ENCODE measurements at places on chromosomes 12 and 14. TPM values are rescaled to one million over a fixed set of nuclear protein-coding genes. Genes with fewer than 3 reads are reported as not detected.

EFS gene
- total RNA-seq, result not detected

DNA sequence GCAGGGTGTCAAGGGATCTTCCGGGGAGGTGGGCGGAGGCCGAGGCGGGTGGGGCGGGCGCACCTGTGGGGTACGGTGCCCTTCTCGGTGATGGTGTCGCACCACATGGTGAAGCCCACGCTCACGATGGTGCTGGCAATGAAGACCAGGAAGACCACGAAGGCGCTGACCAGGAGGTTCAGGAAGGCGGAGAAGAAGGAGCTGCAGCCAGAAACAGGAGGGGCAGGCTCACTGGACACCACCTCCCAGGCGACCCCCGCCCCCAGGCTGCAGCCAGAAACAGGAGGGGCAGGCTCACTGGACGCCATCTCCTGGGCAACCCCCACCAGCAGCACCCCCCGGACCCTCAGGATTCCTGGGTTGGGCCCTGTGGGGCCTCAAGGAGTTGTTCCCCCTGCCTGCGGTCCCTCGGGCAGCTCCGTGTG, 7.6 kb downstream of the TMEM179 start:
- no peak for DNase-seq

FOXA1 gene
- not detected for total RNA-seq

GRCh38 chr12:52401526-52401925, 4.6 kb downstream of the KRT82 start:
- no peak for DNase-seq

DNA sequence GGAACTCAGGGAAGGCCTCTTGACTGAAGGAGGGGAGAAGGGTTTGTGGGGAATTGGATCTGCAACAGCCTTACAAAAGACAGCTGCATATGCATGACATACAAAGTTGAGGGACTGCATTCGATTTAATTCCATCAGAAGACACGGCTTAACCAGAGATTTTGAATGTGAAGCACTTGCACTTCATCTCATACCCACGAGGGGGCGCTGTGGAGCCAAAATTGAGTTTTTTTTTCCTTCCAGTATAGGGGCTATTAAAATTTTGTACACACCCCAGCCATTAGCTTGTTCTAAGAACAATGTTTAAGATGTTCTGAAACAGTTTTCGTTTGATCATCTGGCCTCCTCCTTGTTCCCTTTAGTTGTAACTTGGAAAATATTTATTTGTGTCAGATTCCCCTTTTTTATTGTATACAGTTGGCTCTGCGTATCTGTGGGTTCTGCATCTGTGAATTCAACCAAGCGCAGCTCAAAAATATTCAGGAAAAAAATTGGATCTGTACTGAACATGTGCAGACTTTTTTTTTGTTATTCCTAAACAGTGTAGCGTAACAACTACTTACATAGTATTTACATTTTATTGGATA, 1.6 kb downstream of the SUDS3 start:
- peak; percentile 86 for DNase-seq

- DNase-seq, result no peak
These were observed 43.1 kb downstream of the ALDH1L2 start for GRCh38 chr12:105041186-105041585.

- no peak for DNase-seq
These were observed 469.4 kb downstream of the FOXG1 start for GRCh38 chr14:29235991-29236390.

- peak; percentile 52 for DNase-seq
These were observed 118.7 kb upstream of the MDM1 start for GRCh38 chr12:68450947-68451260.

Data from activated CD8-positive, alpha-beta T cell treated with anti-CD3 and anti-CD28 coated beads for 36 hours (primary cell).